NCI-H446 (cell line): ENCODE measurements at places on chromosomes 6 and 20.

- no peak for DNase-seq
Measured at GRCh38 chr20:13238001-13238653, 17.1 kb downstream of the ISM1 start.

DNA sequence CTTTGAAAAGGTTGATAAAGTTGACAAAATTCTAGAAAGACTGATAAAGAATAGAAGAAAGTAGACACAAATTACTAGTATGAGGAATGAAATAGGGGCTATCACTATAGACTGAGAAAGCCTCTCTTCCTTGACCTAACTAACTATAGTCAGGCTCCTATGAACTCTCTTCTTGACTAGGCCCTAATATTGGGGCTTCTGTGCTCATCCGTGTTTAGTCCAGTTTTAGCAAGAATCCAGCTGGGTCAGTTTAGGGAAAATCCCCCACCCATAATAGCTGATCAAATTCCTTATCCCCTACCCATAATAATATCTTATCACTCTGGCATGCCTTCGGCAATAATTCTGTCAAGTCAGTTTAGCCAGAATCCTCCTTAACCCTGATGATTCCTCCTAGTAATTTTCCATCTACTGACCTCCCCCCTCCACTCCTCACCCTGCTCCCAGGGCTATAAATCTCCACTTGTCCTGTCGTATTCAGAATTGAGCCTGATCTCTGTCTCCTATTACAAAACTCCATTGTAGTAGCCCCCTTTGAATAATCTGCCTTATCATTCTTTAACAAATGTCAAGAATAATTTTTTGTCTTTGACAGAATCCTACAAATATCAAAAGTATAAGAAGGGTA is 138.1 kb downstream of the TFAP2A start:
- no peak for DNase-seq

- DNase-seq, result no peak
Measured at GRCh38 chr20:53592992-53593465, 610 bp downstream of the ZNF217 start.

GRCh38 chr6:164827537-164827936 is 481.9 kb downstream of the C6orf118 start:
- DNase-seq, result no peak
